ENCODE measurements at places on chromosomes 4 and X.

DNA sequence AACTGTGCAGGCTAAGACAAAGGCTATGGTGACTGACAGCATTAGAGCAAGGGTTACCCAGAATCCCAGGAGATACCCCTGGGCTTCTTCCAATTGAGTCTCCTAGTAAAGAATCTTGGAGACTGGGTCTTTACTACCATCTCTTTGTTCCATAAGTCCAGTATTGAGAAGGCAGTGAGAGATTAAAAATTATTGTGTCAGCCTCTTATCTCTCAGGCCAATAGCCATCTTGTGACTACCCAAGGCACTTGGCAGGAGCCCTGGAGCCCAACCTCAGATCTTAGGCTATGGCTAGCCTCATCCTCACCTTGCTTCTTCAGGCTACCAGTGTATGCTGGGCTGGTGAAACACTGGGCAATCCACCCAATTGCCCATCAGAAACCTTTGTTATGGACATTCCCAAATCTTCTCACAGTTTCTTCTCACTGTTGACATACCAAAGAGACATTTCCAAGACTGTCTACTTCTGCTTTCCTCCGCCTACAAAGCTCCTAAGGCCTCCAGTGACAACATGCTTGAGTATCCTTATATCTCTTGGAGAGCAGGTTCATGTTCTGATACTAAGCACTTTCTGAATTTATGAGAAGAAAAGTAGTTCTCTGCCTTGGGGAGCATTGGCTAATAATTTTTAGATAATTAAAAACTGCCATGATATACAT lies 76.3 kb upstream of the STIM2 start:
- DNase-seq, result no peak

GRCh38 chr4:108454227-108454626 lies 166.1 kb upstream of the RPL34 start:
- DNase-seq, result no peak

DNA sequence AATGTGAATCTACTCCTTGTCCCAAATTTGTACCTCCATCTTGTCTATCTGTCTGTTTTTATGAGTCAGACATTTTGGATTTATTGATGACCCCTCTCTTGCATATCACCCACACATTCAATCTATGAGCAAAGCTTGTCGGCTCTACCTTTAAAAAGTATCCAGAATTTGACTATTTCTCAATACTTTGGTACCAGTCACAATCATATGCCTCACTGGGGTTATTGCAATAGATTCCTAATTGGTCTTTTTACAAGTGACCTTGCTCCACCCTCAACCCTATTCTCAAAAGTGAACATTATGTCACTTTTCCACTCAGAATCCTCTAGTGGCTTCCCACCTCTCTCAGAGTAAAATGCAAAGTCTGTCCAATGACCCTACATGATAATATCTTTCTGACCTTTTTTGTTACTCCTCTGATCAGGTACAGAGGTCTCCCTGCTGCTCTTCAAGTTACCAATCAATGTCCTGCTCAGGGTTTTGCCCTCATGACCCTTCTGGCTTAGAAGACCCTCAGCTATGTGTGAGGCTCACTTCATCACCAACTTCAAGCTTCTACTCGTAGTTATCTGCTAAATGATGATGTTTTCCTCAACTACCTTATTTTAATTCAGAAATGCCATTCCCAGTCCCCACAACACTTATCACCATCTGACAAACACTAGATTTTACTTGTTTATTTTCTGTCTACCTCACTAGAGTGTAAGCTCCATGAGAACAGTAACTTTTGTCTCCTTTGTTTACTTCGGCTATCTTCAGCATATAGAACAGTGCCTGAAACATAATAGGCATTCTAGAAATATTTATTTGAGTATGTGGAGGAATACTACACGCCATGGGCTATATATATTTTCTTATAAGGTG lies 22.4 kb downstream of the AFP start:
- no peak for DNase-seq

DNA sequence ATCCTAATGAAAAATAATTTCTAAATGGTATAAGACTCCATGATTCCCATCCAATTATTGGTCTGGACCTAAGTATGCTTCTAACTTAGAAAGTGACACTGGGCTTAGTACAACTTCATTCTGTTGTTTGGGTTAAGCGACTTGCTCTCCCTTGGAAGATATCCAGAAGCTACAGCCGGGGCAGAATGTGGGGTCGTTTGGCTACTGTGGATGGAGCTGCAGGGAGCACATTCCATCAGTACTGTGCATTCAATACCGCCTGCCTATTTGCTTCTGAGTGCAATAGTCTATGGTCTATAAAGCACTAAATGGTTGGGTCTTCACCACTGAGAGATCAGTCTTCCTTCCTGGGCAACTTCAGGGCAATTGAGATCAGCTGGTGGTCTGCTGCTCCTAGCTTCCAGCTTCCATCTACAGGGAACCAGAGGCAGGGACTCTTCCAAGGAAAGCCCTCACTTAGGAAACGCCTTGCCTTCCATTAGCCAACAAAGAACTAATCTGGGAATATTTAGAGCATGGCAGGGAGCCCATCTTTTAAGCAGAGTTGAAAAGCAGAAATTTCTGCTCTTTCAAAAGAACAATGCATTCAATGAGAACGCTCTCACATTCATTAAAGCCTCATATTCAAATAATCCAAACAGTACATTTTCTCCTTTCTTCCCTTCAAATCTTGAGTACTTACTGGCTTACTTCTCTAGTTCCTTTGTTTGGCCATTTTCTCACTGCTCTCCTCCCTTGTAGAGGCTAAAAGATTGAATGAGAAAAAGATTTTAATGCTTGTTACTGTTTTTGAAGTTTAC lies 1049.9 kb upstream of the TENM3 start:
- DNase-seq, result no peak

GRCh38 chrX:5305452-5305851 lies 923.2 kb downstream of the NLGN4X start:
- DNase-seq, result no peak

- no peak for DNase-seq
Observed at GRCh38 chr4:123606946-123607542, 210.4 kb downstream of the SPRY1 start.

- DNase-seq, result peak; percentile 5
Observed at GRCh38 chr4:102196221-102196620, 149.1 kb downstream of the SLC39A8 start.

DNA sequence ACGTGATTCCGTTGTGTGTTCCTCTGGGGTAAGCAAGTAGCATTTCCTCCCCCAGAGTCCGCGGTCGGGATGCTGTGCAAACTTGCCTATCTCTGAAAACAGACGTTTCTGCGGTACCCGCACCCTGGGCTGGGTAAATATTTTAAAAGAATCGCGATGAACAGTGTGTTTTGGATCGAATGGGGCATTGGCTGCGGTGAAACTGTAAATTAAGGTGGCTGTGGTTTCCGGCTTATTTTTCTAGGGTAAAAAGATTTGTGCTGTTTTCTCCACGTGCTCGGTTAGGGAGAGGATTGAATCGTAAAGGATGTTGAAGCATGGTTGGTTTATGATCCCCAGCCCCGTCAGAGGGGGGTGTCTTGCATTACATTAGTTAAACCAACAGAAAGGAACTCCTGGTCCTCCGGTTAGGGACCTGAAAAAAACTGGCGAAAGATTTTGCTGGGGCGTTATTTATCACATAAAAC lies 1.2 kb downstream of the HHIP start:
- peak; percentile 26 for DNase-seq

DNA sequence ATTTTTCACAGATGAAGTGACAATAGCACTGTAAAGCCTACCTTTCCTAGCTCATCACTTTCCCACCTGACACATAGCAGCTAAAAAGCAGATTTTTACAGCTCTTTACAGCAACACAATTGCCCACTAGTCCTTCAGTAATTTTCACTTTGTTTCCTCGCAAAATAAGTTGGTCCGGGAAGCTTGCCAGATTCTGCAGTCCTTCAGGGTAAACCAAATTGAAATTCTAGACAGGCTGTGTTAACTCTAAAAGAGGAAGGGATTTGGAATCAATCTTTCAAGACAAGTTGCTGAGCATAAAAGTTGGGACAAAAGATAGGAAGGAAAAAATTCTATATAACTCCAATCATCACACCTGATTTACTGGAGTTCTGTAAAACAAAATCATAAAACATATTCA lies 8.7 kb downstream of the C1QTNF7 start:
- peak; percentile 47 for DNase-seq

DNA sequence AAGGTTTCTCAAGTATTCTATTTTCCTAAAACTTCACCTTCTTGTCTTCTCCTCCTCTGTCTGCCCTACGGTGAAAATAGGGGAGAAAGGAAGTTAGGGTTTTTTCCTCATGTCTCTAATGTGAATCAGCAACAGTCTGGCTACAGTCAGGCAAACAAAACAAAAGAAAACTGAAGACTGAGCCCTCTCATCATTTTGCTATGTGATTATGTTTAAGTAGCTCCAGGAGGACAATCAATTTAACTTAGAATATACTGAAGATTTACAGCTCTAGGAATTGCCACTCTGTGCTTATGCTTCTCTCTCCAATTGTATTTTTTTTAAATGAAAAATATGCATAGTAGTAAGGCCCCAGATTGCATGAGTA lies 316.2 kb downstream of the GPAT3 start:
- peak; percentile 90 for DNase-seq
